ENCODE measurements at places on chromosomes 2 and 18.

DNA sequence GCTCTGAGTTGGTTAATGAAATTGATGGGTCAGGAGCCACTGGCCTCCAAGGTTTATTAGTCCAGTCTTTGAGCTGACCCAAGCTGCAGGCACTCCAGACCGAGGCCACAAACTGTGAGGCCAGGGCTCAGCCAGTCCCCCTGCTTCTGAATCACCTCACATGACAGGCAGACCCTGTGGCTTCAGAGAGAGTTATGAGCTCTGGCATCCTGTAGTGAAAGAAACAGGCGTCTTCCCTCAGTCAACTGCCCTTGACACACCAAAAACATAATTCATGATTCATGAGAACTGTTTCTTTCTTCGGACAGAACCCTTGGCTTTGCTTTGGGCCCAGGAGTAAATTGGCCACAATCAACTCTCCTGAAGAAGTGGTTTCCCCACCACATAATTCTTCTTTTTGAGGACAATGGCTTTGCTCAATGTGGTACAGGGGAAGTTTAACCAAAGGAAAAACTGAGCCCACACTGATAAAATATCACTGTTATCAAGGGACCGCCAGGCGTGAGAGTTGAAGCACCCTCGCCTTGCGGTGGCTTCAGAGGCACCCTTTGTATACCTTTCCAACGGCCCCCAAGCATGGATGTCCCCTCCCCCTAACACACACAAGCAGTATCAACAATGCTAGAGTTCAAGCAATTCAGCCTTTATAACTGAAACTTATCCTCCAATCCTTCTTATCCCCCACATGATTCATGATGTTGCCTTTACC, 226.9 kb downstream of the CYRIA start:
- DNase-seq = no peak

DNA sequence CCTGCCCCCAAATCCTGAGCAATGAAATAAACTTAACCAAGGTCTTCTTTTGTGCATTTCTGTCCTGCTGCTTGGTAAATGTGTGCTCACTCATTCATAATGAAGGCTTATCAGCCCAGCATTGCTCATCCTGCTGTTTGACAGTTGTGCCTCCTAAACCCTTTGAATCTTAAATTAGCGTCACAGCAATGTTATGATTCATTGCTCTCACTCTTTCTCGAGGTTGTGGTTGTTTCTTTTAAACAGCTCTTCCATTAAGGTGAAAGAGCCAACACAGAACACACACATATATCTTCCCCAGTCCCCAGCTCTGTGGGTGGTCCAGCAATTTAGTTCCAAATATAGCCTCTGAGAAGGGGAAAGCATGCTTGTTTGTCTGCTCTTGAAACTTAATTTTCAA, 84.0 kb downstream of the EVA1A start:
- no peak for DNase-seq

GRCh38 chr2:25285265-25286024, 56.3 kb downstream of the DNMT3A start:
- DNase-seq = no peak

- DNase-seq = no peak
Measured at GRCh38 chr2:172673056-172673683, 62.5 kb upstream of the RAPGEF4 start.

DNA sequence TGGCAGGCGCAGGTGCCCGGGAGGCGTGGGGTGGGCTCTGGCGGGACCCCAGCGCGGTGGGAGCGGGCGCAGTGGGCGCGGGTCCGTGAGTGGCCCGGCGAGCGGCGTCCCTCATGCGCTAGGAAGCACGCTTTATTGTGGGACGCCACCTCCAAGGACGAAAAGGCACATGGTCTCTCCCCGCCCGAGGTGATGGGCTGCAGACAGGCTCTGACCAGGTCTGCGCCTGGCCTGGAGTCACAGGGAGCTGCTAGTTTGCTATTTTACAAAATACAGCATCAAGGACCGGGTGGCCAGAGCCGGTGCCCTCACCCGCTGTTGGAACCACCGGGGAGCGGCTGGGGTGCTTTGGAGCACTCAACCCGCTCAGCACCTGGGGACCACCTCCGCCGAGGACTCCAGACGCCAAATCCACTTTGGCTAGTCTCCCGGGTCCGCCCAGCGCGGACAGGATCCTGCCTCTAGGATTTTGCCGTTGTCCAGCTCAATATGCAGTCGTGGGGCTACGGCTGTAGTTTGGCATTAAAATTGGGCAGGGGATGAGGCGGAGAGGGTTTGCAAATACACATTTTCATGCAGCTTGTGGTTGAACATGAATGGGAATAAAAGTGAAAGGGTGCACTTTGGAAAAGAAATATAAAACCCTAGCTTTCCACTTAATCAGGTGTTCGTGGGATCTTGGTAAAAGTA, 65.4 kb downstream of the LRRFIP1 start:
- no peak for DNase-seq

- no peak for DNase-seq
Measured at GRCh38 chr2:218002845-218003180, at the start of gene TNS1. Gene TNS1 (minus strand): TSS chr2:218002995. CDS start chr2:218002872, 123 bp downstream.

DNA sequence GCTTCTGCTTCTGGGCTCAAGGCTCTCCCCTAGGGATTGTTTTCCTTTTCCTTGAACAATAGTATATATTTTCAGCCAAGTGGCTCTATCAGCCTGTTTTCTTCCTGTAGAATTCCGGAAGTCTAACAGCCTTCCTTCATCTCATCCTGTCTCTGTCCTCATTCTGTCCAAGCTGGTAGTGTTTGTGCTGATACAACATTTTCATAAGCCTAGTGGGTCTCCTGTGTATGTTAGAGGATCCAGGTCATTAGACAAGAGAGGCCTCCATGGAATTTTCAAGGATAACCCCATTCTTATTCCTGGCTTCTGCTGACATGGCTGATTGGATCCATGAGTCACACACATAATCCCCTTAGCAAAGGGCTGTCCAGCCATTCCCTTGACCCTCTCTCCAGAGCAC, 467.6 kb downstream of the PTPRM start:
- DNase-seq = no peak

GRCh38 chr2:158204741-158205165, 103.1 kb downstream of the UPP2 start:
- no peak for DNase-seq

DNA sequence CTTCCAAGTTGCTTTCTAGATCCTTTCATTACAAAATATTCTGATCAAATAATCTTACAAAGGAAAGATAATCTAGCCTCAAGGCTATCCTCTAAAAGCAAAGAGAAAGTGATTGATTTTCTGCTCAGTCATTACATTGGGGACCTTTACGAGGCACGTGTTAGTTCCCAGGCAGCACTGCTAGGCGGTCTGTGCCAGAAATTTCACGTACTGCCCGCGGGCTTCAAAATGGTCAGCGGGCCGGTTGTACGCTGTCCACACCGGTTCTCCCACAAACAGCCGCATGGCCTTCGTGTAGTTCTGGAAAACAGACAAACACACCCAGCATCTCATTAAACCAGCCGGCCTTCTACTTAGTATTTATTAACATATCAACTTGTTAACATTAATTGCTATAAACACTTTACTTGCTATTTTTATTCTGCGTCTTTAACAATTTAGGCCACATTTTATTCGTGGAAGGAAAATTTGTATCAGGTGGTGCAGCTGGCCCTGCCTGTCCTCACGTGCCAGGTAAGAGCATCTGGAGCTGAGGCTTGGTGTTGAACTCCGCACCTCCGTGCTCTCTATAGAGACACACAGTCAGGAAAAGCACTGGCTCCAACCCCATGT, 20.4 kb downstream of the ADI1 start:
- no peak for DNase-seq

DNA sequence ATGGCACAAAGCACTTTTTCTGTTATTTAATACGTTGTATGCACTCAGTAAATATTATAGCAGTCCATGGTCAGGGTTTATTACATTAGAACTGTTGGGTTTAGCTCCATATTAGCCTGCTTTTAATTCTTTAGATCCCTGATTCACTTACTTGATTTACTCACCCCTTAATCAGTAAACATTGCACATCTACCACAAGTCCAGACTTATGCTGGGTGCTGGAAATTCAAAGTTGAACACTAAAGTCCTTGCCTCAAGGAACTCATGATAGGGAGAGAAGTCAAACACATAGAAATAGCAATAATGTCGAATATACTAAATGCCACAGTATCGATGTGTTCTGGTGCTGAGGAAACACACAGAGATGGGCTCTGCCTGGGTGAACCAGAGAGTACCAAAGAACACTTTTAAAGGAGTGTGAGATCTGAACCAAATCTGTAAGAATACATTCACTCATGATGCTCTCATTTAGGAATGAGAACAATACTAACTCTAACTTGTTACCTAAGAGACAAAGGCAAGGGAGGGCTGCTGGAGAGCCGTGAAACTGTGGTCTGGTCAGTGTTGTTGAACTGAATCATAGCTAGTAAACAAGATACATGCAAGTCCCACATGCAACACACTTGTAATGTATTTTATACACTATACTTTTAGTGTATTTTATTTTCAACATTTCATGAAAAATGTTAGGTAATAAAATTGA, 4.9 kb downstream of the STAT4 start:
- DNase-seq = no peak

- no peak for DNase-seq
Measured at GRCh38 chr2:216858312-216858711, 1.6 kb downstream of the TNP1 start.

DNA sequence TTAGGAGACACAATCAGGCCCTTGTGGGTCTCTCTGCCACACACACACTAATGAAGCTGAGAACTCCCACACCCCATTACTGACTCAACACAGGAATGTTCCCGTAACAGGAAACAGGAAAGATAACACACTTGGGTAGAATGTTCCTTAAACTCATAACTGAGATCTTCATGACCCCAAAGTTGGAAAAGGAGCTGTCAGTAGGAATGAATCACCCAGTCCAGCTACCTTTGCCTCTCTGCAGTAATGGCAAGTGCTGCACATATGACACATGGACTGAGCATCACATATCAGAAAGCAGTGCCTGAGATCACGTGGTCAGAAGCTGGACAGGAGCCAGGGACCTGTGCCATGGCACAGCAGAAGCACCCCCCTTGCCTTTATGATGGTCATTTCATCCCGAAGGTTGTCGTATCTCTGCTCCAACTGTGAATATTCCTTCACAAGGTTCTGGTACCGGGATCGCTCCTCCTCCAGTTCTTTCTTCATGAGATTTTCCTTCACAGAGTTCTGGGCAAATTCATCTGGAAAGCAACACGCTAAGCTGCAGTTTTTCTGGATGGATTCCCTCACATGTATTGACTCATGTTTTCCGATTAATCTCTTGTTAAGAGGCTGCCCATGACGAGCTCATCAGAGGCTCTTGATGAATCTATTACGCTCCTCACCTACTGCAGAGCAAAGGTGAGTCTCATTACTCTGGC, 65.4 kb upstream of the ACAA2 start:
- no peak for DNase-seq

DNA sequence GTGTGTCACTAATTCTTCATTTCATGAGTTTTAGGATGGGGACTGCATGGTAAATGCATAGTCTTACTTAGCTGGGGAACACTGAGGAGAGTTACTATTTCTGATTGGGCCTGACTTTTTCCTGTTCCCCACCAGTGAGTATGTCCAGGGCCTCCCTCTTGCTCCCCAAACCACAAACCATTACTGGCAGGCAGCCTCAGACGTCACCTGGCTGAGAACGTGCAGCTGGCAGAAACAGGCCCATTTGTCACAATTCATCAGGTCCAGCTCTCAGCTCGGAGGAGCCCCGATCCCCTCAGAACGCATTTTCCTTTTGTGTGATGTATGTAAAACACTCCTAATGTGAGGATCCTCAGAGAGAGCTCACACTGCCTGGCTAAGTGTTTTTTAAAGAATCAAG, 71.7 kb upstream of the SIX3 start:
- DNase-seq = no peak

DNA sequence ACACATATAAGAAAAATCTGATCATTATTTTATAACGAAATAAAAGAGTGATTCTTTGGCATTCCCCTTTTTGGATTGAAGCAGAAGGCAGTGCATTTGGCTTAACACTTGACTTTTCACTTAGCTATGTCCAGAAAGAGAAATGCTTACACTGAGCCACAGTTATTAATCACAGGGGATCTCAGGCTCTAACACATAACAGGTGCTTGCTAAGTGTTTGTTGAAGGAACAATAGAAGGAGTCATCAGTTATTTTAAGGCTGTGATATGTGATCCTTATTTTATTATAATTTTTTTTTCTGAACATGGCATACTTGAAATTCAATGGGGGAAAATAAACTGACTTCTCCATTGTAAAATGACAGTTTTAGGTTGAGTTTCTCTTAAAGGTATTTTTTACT, 209.5 kb downstream of the UBE2E3 start:
- DNase-seq = no peak

DNA sequence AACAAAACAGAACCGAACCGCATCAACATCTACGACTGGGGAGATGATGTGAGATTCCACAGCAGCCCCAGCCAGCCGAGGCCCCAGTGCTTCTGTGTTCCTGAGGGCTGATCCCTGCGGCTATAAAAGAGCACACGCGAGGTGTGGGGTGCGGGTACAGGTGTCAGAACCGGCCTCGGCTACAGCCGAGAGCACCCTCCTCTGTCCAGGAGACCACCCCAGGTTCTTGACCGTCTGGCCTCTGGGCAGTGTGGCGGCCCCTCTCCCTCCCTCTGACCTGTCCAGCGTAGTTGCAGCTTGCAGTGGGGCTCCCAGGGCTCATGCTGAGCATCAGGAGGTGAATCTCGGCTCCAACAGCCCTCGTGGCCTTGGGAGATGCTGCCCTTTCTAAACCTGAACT, 23.7 kb downstream of the RTP5 start:
- no peak for DNase-seq

DNA sequence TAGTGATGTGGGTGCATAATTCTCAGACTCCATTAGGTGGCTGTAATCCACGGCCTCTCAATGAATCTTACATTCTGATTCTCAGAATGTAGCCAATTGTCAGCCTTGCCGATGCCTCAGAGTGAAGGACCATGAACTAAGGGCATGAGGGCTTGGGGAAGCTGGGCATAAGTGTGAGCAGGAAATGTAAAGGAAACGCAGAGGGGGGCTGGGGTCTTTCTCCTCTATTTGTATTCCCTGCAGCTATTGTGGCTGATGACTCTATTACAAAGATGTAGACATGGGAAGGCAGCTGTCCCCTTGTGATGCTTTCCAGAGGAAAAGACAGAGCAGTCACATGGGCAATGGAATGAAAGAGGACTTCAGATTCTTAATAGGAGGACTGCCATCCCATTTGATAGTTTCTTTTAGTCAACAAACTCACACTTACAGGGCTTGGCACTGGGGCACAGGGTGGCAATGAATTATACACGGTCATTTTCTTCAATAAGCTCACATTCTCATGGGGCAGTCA, 353.2 kb upstream of the PKDCC start:
- no peak for DNase-seq

DNA sequence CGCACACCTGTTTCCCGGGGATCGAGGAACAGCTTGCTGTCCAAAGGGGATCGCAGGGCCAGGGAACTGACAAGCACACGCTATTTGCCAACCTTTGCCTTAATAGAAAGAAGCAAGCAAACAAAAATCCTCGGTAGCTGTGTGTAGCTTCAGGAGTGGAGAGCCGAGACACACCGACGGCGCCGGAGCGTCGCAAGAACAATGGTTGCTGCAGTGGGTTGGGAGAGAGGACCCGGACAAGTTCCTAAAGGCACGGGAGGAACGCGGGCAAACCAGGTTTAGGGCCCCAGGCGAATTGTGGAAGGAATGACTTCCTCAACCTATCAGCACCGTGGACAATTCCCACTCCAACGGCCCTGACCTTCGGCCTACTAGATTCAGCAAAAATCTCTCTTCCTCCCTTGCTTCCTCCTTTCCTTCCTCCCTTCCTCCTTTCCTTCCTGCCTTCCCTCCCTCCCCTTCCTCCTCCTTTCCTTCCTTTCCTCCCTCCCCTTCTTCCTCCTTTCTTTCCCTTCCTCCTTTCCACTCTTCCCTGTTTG, 4.9 kb upstream of the NEUROD1 start:
- no peak for DNase-seq

- no peak for DNase-seq
Measured at GRCh38 chr2:139721411-139721995, 941.3 kb upstream of the NXPH2 start.
